ENCODE measurements at places on chromosomes 7 and 10.

GRCh38 chr10:25865267-25865666 lies 68.8 kb upstream of the MYO3A start:
- DNase-seq, result no peak

DNA sequence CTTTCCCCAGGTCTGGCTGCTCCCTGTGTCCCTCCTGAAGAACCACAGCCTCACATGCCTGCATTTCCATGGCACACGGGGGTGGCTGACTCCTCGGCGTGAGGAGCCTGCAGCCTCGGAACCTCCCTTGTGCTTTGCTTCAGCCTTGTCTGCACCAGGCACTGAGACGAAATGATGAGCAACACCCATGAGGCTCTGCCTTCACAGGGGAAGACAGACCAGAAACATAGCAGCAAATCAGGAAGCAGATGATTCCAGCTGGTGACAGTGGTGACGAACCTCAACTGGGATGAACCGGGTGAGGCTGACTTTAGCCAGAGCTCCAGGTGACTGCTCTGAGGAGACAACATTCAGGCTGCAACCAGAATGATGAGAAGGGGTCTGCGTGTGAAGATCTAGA lies 84.5 kb upstream of the SMNDC1 start:
- no peak for DNase-seq

DNA sequence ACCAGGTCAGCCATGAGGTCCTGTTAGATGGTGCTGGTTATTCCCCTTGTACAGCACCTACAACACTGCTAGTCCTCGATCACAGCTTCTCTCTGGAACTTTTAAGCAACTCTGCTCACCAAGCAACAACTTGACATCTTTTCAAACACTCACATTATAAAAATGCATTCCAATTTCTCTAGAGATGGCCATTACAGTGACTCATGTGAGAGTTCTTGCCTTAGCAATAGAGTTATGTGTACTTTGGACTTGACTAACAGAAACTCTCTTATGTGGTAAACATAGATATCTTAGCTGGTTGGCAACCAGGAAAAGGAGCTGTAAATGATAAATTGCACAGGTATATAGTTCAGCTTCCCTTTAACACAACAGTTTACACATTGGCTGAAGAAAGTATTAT lies 122.2 kb downstream of the PDE1C start:
- no peak for DNase-seq

- DNase-seq, result no peak
Measured at GRCh38 chr7:105015390-105015965, 1.5 kb downstream of the KMT2E start.

GRCh38 chr7:116331020-116331419 lies 120.7 kb downstream of the TES start:
- DNase-seq, result no peak

GRCh38 chr10:75514830-75515229 lies 83.4 kb downstream of the LRMDA start:
- no peak for DNase-seq

DNA sequence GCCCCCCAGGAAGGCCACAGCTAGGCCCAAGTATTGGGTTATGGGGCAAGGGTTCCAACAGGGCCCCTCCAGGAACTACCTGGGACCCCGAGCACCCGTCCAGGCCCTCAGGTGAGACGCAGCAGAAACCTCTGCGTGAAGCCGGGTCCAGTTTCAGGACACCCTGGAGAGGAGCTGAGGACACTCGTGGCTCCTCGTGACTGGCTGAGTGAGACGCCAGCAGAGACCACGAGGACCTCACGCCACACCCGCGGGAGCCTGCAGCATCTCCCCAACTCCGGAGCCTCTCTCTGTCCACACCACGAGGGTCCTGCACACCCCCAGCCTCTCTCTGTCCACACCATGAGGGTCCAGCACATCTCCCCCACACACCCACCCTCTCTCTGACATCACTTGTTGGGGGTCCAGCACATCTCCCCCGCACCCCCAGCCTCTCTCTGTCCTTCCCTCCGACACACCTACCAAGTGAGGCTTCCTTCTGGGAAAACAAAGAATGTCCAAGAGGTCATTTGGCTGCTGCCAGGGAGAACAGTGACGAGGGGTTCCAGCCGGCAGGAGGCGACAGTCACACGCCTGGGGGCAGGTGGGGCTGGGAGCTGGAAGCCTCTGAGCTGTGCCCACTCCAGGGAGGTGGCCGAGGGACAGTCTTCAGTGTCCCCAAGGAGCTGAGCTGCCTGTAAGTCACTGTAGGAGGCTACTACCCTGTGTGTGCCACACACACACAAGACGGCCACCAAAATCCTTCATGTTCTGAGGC lies 46.1 kb upstream of the PPP2R2D start:
- DNase-seq, result no peak

DNA sequence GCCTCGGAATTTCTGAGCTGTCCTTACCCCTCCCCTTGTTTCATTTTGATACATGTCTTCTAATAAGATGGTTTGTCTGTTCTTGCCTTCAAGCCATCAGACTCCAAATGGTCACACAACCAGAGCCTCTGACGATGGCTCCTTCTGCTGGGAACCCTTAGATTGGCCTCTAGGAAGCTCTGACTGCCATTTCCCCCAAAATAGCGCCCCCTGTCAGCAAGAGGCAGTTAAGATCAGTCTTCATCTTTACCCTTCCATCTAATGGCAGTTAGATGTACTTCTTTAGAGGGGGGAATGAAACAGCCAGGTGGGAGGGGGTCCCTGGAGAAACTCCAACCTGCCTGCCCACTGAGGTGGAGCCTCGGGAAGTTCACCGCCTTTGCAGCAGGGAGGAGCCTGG lies 85.8 kb upstream of the GPR22 start:
- DNase-seq, result no peak

- DNase-seq, result no peak
Measured at GRCh38 chr7:70835658-70836057, 296.3 kb upstream of the GALNT17 start.

DNA sequence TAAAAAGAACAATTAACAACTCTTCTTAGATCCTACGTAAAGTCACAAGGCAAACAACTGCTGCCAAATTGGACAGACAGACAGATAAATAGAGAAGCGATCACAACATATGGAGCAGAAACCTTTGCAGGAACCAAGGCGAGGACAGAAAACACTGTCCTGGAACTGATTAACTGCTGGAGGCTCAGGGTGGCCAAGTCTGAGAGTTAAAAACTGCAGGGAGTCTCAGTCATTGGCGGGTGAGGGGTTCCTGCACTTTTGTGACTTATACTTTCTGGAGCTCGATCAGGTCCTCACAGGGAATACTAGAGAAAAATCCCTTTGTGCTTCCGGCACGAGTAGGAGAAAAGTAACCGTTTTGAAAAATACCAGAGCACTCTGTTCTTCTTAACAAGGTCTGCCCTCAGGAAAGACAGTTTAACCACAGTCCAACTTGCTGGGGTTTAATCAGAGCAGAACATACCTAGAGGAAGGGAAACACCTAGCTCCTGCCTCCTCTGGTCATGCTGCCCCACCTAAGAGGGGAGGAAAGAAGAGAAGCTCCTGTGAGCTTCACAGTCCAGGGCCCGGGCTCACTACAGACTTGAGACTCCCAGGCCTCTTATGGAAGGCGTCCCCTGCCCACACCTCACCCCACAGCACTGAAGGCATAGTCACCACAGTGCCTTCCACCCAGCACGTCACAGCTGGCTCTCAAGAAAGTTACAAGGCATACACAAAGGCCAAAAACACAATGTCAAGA lies 74.9 kb downstream of the LARP4B start:
- DNase-seq, result no peak

- DNase-seq, result no peak
Measured at GRCh38 chr7:39609113-39609934, 14.0 kb upstream of the RALA start.

- DNase-seq, result no peak
Measured at GRCh38 chr10:52645187-52645758, 127.3 kb downstream of the MBL2 start.

GRCh38 chr10:113879691-113880090 lies 25.2 kb downstream of the NHLRC2 start:
- DNase-seq, result no peak

DNA sequence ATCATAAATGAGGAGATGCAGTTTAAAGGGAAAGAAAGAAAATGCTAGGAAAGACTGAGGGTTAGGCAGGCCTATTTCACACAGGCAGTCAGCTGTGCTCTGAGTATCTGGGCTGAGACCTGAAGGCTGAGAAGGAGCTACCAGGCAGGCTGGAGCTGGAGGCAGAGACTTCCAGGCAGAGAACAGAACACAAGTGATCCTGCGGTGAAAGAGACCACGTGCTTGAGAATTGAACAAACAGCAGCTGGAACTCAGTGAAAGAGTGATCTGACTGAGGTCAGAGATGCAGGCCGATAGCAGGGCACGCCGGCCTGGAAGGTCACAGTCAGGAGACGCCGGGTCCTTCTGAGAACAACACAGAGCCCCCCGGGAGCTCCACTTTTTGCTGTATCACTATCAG lies 147.8 kb downstream of the ADAM12 start:
- DNase-seq, result peak; percentile 20

DNA sequence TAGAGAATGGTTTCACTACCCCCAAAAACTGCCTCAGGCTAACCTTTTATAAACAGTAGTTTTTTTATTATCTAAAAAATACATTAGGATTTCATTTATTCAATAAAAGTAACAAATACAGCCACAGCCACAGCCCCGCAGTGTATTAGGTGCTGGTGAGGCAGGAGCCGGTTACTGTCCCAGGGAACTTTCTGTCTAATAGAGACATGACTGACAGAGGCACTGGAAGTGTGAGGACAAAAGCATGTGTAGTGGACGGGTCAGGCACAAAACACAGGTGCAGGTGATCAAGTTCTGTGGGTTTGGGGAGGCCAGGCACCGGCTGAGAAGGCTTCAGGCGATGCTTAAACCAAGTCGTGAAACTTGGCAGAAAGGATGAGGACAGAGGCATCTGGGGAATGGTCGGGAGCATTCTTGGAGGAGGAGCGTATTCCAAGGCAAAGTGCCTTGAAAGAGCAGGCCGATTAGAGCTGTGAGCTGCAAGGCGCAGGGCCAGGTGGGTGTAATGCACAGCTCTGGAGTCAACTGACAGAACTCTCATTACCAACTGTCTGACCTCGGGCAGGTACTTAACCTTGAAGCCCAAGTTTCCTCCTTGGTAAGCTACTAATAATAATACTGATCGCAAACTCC lies 138.2 kb downstream of the USP6NL start:
- DNase-seq, result no peak

DNA sequence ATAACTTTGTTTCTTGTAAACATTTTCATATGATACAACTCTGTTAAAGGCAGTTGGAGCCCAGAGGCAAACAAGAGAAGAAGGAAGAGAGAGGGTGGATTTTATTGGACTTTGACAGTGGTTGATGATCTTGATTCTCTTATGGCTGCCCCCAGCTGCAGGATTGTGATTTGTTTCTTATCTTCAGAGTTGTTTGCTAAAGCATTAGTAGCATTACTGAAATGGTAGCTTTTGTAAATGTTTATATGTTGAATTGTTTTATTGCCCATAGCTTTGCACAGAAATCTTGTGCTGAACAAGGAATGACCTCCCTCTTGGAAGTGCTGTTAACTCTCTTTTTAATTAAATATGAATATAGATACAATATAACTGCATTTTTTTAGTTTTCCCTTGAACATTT lies 309.4 kb downstream of the AUTS2 start:
- DNase-seq, result no peak

GRCh38 chr7:127150543-127150942 lies 102.2 kb downstream of the GRM8 start:
- no peak for DNase-seq

DNA sequence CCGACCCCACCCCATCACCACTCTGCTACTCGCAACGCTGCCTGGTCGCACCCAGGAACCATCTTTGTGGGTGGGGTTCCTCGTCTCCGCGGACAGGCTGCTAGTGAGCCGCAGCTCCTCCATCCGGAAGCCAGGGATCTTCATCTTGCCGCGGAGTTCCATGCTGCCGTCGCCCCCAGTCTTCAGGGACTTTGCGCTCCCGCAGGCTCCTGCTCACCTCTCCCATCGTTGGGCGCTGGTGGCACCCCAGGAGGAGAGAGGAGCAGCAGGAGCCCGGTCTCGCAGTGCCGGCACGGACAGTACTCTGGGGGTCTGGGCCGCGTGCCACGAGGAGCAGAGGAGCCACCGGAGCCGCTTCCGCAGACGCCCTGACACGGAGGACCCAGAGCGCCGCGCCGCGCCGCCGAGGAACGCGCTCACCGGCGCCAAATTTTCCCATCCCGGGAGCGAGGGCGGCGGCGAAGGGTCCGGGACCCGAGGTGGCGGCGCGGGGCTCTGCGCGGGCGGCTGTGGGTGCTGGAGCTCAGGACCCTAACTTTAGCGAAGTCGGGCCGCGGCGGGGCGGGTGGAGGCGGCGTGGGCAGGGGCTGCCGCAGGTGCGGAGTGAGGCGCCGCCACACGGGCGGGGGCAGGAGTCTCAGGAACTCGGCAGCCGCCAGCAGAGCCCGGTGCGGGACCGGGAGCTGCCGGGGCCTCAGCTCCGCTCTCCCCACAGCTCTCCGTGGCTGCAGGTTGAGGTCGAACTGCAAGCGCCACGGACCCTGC lies 750.1 kb upstream of the SORCS1 start:
- DNase-seq, result no peak

GRCh38 chr10:6944436-6944835 lies 364.4 kb upstream of the PRKCQ start:
- DNase-seq, result no peak

DNA sequence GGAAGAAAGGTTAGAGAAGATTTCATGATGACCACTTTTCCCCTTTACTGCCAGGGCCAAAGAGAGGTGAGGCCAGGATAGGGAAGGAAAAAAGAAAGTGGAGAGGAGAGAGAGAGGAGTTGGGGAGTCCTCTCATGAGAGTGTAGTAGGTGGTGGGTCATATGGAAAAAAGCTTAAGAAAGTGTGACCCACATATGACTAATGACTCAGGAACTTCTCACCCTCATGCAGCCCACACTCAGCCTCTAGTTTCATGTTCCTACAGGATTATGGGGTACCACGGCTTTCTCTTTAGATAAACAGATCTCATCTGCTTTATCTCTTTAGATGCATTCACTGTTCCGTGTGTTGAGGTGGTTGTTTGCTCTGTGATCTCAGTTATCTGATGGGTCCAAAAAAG lies 462.5 kb upstream of the IGFBP3 start:
- DNase-seq, result no peak

All from NCI-H774 (cell line).